ENCODE measurements at places on chromosomes 7 and 10.

DNA sequence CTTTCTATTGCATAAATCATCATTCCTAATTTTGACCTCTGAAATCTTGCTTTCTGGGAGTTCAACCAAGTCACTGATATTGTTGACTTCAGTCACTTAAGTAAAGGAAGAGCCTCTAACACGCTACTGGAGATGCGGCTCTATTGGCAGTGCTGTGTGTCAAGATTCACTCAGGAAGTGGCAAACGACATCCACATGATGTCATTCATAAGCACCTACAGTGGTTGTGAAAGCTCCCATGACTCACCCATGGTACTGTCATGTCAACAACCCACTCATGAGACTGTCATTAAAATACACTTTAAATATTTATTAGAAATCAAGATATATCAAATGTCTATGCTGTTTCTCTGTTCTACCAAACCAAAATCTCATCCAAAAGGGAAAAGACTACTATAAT, 52.5 kb upstream of the LHFPL3 start:
- DNase-seq, result no peak

DNA sequence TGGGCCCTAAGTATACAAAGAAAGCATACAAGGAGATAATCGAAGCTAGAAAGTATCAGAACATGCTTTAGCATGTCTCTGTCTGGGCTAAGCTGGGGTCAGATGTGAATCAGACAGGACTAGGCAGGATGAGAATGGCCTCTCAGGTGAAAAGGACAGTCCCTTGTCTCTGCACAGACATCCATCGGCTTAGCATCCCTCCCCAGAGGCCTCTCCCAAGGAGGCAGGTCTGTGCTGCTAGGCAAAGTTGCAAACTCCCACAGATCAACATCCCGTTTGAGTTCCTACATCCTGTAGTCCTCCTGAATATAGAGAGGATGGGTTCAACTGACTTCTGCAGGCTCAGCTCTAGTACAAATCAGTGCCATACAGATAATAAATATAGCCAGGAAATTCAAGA, 24.5 kb downstream of the CHST15 start:
- DNase-seq, result no peak

- no peak for DNase-seq
Observed at GRCh38 chr10:42630537-42631134, 7.7 kb downstream of the ZNF33B start.

DNA sequence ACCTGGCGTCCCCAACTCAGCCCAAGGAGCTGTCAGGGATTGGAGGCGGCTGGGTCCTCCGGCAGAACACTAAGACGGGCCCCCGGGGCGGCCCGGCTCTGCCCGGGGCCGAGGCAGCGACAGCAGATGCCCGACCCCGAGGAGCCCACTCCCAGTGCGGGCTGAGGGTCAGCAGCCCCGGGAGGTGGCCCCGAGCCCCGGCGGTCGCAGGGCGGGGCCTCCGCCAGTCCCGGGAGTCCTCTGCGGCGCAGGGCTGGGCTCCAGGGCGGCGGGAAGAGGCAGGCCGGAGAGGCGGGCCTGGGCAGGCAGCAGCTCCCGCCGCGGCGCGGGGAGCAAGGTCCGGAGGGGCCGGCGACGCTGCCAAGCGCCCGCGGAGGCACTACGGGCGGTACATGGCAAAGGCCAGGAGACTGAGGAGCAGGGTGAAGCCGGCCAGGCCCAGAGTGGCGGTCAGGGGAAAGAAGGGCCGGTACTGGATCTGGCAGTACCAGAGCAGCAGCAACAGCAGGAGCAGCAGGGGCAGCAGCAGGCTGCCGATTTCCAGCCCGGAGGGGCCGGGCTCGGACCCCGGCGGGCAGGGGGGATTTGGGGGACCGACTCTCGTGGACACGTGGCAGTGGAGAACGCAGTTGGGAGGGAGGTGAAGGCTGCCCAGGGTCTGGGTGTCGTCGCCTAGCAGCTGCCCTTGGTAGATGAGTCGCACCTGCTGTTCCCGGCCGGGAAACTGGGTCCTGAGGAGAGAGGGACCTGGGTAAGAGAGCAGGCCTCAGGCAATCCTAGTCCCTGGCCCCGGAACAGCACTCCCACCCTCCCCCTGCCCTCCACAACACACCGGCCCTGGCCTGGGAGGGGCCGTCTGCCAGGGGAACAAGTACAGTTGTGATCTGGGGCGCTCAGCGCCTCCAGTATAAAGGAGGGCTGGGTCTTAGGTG, 827 bp upstream of the FASTK start:
- no peak for DNase-seq

DNA sequence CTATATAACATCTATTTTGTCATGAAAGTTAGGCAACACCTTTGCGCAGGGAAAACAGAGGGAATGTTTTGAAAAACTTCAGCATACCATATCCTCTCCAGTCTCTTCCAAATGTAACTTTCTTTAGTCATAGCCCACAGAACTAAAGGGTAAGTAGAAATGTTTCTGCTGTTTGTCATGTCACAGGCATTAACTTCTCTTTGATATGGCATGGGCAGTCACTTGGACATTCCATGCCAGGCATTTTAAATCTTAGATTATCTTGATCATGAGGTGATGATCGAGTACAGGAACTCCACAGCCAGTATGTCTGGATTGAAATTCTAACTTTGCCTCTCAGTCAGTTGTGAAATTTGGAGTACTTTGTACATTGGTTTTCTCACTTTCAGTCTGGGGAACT, 27.5 kb upstream of the ETV1 start:
- DNase-seq, result no peak

GRCh38 chr7:52302765-52303520, 732.5 kb upstream of the POM121L12 start:
- DNase-seq, result no peak

GRCh38 chr7:92747041-92747835, 89.1 kb downstream of the CDK6 start:
- DNase-seq, result no peak

DNA sequence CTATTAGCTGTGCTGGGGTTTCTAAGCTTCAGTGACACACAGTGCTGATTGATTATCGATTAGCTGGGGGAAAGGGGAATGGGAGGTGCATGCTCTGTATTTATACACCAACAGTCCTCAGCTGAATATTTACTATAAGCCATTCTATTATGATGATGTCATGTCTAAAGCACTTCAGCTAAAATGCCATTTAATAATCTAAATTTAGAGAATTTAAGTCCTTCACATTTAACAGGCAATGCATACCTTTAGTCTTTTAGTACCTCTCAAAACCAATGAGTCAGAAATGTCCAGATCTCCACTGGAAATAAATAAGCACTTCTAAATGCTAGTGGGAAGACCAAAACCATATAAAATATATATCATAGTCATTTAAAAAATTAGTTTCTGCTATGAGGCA, 24.6 kb downstream of the RPP38 start:
- no peak for DNase-seq

DNA sequence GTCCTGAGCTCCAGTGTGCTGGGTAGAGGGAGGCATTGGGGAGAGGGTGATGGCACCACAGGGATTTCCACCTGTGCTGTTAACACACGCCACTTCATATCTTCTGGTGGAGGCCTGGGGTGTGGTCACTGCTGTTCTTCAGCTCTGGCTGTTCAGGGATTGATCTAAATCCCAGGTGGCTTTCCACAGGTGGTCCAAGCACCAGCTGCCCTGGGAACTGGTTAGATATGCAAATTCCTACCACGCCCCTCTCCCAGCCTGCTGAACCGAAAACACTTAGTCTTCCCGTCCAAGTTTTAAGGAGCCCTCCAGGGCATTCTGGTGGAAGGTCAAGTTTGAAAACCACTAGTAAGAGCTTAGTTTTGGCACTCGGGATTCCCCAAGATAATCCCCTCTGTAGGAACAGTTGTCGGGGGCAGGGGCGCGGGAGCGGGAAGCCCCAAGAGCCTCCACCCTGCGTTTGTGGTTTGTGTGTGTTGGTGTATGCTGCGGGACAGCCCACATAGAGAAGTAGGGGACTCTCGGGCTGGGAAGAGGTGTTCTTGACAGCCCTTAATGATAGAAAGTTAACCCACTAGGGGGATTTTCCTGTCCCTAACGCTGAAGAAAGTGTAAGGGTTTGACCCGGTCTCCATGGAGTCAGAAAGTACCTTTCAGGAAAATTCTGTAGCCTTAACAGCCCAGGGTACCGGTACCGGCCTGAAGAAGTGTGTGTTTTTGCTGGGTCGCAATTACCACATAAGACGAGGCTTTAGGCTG, 5.1 kb downstream of the DEPP1 start:
- no peak for DNase-seq

GRCh38 chr7:158280448-158281144, 307.0 kb downstream of the PTPRN2 start:
- no peak for DNase-seq

- DNase-seq, result no peak
Observed at GRCh38 chr10:30674796-30675195, 45.2 kb upstream of the LYZL2 start.

DNA sequence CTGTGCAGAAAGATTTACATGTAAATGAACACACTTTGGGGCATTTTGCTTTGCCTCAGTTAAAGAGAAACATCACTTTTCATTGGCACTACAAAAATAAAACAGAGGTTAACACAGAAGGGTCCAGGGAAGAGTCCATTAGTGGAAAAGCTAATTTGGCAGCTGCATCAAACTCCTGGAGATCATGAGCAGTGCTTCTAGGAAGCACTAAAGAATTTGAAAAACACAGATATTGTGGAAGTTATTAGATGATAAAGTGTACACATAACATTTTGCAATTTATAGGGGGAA, 161.2 kb downstream of the LRRTM3 start:
- DNase-seq, result no peak

DNA sequence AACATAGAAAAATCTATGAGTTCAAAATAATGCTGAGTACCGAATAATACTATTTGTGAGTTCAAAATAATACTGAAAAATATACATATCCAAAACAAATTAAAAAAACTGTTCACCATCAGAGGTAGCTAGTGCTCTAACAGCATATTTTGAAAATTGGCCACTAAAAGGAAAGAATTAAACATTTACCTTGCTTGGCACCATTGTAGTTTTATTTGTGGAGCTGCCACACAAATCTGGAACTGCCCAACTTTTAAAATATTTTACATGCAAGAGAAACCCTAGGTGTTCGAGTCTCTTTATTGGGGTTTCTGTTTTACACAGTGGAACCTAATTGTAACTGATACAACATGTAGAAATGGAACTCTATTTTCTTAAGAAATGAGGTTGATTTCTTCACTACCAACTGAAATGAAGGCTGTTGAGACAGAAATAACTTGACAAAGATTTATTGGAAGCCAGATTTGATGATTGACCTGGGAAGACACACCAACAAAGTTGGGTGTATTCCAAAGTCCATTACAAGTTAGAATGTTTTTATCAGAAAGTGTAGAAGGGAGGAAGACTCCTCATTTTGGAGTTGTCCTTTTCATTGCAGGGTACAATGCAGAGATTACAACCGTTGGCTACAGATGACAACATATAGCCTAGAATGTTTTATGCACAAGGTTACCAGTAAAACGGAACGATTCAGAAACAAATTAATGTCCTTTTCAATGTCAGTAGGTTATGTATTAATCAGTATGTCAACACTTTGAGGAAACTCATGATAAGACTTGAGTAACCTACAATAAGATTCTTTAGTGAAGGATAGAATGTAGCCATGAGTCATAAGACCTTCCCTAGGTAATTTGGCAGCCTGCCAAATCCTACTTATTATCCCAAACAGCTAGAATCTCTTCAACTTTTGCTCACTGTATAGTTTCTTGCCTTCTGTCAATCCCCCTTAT, 73.8 kb upstream of the PAPSS2 start:
- no peak for DNase-seq

- no peak for DNase-seq
Observed at GRCh38 chr7:136845899-136846465, 22.5 kb upstream of the CHRM2 start.

GRCh38 chr7:100003711-100004661, 11.4 kb upstream of the ZKSCAN1 start:
- DNase-seq, result no peak

- no peak for DNase-seq
Observed at GRCh38 chr7:100157334-100158228, 942 bp downstream of the TRAPPC14 start.

DNA sequence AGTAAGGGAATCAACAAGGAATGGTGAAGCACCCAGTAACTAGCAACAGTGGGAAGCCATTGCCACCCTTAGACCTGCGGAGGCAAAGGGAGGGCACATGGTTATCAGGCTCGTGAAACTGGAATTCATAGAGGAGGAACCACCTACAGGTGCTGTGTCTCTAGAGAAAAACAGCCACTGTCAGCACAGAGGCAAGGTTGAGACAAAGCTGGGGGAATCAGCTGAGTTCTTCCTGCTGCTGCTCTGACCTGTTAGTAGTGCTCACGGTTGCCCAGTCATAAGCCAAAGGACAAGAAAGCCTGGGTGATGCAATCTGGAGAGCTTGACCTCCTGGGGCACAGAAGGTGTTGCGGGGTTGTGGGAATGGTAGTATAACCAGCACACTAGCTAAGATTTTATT, 110.1 kb downstream of the TPST1 start:
- DNase-seq, result no peak

- no peak for DNase-seq
Observed at GRCh38 chr10:108736111-108736510, 1187.2 kb downstream of the XPNPEP1 start.

- DNase-seq, result peak; percentile 80
Observed at GRCh38 chr10:71212318-71213126, at the start of gene UNC5B. UNC5B (plus strand) TSS chr10:71212570; CDS start chr10:71212986, 416 bp downstream.

DNA sequence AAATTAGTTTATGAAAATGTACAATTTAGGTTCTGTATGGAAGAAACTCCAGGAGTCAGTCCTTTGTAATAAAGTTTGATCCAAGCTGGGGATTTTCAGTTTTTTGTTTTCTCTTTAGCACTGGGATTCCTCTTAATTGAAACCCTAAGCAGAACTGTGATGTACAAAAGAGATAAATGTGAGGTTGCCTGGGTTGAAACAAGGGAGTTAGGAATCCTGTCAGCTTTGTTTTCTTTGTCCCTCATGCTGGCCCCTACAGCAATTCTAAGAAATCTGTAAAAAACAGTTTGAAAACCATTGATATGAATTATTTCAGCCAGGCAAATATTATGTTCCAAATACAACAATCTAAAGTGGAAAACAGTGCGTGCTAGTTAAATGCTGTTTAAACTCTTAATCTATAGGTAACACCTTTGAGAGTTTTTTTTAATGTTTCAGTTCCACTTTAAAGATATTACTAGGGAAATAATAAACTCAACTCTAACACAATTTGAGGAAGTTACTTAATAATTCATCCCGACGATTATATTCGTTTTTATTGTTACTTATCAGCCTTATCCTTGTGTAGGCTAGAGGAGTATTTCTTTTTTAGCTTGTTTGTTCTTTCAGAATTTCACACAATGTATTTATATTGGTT, 65.3 kb downstream of the SGCE start:
- no peak for DNase-seq

GRCh38 chr10:103569896-103570295, 76.4 kb downstream of the NEURL1 start:
- DNase-seq, result peak; percentile 87

- no peak for DNase-seq
Observed at GRCh38 chr10:86167121-86167761, 199.4 kb downstream of the GRID1 start.

GRCh38 chr10:23918090-23918723, 290.7 kb upstream of the KIAA1217 start:
- DNase-seq, result no peak

- DNase-seq, result no peak
Observed at GRCh38 chr10:78947733-78948132, 121.0 kb upstream of the ZMIZ1 start.

- DNase-seq, result no peak
Observed at GRCh38 chr7:138538518-138538917, 78.5 kb downstream of the TRIM24 start.

GRCh38 chr7:6234384-6234783, 38.0 kb downstream of the CYTH3 start:
- DNase-seq, result no peak

- DNase-seq, result no peak
Observed at GRCh38 chr7:72754312-72754711, 73.7 kb downstream of the TYW1B start.

- DNase-seq, result peak; percentile 60
Observed at GRCh38 chr7:28623105-28623730, 210.9 kb downstream of the CREB5 start.
